ENCODE measurements at places on chromosomes 2 and 18.

GRCh38 chr2:26864226-26864625 lies 16.3 kb downstream of the DPYSL5 start:
- DNase-seq = no peak

DNA sequence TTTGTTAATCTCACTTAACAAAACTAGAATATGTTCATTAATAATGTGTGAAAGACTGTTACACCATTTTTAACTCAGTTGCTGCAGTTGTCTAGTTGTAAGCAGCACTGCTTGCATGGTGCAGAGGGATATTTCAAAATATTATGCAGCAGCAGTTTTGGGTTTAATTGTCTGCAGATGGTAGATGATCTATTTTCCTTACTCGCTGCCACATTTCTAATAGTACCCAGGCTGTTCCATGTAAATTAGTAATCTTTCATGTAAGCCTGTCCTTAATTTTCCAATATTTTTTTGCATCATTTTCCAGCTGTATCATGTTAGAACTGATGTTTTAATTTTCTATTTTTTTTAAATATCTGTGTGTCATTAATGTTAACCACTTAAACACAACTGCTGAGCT lies 488.1 kb upstream of the RAB12 start:
- DNase-seq = peak; percentile 24

DNA sequence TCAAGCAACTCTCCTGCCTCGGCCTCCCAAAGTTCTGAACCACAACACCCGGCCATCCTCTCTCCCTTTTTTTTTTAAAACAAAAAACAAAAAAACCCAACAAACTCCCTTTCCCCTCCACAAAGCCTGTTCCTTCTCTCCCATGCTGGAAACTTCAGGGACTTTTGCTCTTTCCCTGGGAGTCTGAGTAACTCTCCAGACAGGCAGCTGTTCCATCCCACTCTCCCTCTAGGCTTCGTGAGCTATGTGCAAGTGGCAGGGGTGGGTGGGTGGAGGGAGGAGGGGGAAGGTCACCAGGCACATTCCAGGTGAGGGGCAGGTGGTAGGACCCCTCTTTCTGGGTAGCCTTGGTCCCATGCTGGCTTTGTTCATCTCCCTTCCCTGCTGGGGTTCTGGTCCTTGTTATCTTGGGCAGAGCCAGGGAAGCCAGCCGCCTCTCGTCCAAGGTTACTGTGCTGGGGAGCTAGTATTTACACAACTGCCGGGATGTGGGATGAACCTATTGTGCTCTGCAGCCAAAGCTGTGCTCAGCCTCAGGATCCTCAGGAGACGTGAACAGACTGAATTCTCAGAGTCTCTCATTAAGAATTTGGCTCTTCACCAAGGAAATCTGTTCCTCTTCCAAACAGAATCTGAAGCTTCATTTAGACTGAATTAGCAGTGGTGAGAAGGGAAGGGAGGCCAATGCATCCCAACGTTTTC lies 106.9 kb downstream of the LIPG start:
- DNase-seq = peak; percentile 49

DNA sequence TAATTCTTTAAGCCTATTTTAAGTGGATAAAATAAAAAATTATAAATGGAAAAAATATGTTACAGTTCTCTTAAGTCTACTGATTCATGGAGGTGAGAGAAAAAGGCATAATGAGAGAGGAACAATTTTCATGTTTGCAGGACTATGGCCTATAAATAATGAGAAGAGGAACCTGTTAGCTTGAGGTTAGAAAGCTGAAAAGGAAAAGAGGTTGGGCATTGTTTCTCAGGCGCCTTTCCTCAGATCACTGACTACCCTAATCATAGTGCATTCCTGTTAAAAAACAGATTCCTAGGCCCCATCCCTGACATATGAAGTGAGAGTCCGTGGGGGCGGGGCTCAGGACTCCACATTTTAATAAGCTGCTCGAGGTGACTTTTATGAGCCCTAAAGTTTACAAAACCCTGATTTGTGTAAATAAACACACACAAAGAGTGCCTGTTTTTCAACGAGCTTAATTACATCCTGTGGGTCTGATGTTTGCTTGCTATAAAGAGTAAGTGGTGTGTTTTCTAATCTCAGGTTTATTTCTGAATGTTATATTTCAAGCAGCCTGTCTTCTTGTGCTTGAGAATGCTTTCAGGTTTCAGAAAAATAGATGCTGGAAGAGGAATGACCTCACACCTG lies 335.5 kb downstream of the CLIP4 start:
- no peak for DNase-seq

- no peak for DNase-seq
These were observed 77.2 kb upstream of the SLC38A11 start for GRCh38 chr2:165032559-165032958.

GRCh38 chr2:88342749-88343148 lies 109.7 kb downstream of the FOXI3 start:
- no peak for DNase-seq

DNA sequence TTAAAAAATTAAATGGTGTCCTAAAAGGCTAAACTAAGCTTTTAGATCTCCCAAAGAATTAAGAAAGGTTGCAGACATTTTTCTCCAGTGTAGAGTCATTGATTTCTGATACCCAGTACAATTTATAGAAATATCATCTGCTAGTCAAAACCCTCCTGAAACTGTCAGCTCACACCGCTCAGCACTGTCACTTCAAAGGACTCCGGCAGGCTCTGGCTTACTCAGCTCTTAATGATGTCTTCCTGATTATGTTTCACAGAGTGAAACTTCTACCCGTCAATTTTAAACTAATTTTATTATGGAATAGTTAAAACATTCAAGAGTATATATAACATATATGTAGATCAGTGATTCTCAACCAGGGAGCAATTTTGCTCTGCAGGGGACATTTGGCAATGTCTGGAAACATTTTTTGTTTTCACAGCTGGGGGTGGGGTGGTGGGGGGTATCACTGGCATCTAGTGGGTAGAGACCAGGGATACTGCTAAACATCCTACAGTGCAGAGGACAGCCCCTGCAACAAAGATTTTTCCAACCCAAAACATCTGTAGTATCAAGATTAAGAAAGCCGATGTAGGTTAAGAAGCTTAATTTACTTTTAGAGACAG lies 31.6 kb downstream of the CDK15 start:
- DNase-seq = no peak

DNA sequence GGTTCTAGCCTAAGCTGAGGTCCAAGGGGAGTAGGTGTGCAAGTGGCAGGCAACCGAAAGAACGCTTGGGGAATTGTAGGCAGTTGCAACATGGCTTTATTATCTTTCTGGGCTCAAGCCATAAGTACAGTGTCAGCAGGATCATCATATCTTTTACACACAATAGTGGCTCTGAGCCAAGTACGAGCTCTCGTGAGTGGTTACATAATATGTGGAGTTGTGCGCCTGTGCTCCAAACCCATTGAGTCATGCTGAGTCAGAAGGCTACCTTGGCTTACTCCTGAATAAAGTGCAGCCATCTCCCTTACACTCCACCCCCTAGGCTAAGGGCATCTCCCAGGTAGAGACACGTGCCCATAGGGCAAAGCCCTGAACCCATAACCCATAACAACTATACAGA lies 233.9 kb downstream of the SATB2 start:
- DNase-seq = no peak

DNA sequence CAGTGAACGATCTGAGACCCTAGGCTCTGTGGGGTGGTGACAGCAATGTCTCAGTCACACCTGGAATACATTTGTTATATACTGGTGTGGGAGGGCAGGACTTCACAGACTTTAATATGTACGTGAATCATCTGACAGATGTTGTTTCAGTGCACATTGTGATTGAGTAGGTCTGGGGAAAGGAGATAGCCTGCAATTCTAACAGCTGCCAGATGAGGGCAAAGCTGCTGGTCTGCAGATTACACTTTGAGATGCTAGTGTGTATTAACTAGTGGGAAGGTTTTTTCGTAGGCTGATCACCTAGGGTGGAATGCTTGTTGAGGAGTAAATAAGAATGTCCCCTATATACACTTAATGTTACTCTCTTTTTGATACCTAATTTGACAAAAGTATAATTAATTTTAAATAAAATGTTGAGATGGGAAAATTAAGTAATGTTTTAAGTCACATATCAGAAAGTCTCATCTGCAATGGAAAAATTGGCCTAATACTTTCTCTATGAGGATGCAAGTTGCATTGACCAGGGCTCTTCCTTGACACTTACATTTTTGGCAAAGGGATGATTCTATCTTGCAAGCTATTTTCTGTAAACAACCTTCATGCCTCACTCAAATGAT lies 496.9 kb upstream of the HNMT start:
- DNase-seq = peak; percentile 5

GRCh38 chr2:55232863-55233657 lies 572 bp downstream of the RPS27A start:
- peak; percentile 26 for DNase-seq

DNA sequence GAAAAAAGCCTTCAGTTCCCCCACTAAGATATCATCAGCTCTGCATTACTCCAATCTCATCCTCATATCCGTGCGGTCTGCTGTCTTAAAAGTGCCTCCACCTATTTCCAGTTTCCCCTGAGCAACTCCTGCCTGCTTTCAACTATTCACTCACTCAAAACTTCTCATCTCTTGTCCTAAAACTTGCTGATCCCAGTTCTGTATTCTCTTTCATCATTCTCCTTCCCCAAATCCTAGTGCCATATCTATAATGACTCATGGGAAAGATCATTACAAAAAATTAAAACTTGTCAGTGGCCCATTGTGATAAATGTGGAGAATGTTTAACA lies 20.0 kb downstream of the ACVR1 start:
- DNase-seq = no peak

DNA sequence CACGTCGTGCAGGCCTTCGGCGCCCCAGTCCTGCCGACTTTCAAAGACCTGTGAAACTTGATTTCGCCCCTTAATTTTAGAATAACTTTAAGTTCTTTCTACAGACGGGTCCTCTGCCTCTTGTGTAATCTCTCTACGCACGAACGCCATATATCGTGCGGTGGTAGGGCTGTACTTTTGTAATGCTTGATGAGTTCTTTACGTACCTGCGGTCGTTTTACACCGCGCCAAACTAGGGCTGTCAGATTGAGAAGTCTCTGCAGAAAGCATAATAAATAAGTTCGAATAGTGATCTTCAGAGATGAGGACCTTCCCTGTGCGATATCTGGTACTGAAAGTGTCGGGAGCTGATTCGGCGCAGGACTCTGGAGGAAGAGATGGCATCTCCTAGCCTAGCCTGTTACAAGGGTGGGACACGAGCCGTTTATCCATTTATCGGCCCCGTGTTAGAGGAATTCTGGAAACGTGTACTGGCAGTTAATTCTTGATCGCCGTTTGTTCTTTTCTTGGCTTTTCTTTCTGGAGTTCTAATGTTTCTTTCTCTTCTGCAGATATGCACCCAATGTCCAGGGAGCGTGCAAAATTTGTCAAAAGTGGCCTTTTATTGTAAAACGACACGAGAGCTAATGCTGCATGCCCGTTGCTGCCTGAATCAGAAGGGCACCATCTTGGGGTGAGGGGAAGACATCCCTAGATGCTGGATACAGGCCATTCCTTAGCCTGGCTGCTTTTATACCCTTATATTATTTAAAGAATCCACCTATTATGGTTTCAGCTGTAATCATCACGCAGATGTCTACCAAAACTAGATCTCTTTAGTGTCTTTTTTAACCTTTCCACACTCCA lies 781 bp upstream of the SLC5A6 start:
- DNase-seq = peak; percentile 59

GRCh38 chr18:79396431-79397246 lies 909 bp downstream of the NFATC1 start:
- peak; percentile 48 for DNase-seq

DNA sequence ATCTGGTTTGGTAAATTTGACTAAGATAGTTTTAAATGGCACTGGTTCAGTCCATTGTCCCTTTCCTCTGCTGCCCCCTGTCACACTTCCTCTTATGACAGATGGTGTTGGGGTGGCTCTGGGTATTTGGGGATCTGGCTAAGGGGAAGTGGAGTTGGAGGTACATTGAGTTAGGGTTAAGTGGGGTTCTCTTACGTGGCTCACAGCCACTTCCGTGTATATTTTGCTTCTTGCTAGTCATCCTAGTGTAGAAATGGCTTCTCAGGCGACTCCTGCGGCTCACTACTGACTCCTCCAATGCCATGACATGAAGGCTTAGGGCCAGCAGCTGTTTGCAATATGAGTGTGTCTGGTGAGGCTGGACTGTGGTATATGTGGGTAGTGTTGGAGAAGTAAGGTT lies 187.0 kb downstream of the HAUS1 start:
- no peak for DNase-seq

DNA sequence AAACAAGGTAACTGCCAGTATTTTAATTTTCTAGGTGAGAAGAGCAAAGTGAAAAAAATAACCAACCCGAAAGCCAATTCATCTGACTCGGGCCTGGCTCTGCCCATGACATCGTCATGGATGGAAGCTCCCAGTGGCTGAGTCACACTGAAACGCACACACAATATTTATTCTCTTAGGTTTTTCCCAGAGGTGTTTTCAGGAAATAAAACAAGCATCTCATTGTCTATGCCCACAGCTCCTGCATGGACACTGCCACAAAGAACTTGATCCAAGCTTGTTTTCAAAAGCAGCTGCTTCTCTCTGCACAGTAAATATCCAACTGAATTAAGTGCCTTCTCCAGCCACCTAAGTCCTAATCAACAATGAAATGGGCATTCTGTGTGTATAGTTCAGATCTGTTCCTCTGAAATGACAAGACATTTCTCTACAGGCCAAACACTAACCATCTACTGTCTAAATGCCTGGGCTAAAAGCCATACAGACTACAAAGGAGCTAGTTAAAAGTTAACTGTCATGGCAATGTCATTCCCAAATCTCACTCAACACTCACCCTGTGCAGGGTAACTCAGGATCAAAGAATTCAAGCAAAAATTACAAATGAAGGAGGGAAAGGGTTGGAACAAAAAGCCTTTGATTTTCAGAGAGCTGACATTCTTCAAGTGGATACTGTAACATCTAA lies 62.9 kb downstream of the RPL31 start:
- DNase-seq = peak; percentile 2

- DNase-seq = no peak
These were observed 64.2 kb downstream of the PTPN2 start for GRCh38 chr18:12819841-12820240.

- peak; percentile 47 for DNase-seq
These were observed 106.0 kb downstream of the UBR3 start for GRCh38 chr2:169933124-169933711.

GRCh38 chr2:217451666-217452065 lies 551.1 kb downstream of the TNS1 start:
- peak; percentile 44 for DNase-seq

DNA sequence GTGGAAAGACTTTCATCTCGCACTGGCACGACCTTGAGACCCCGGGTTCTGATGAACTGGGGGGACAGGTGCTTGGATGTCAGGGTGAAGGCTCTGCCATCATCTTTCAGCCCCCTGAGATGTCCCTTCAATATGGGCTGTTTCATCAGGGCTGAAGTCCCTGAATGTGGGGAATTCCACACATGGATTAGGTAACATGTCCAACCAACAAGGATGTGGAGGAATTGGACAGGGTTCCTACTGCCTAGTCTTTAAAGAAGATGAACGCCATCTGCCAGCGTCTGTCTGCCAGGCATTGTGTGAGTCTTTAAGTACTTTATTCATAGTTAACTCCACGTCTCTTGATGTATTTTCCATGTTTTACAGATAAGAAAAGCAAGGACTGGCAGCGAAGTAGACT lies 5.9 kb upstream of the GRHL1 start:
- no peak for DNase-seq
